CD4-positive, alpha-beta T cell treated with Interleukin-6 at 100 ng/mL for 8 hours (primary cell): ENCODE measurements at places on chromosomes 4 and X.

GRCh38 chr4:71222661-71223060 is 116.2 kb upstream of the SLC4A4 start:
- DNase-seq, result no peak

GRCh38 chrX:40893251-40893910 is 158.0 kb upstream of the MED14 start:
- DNase-seq, result no peak

- no peak for DNase-seq
Observed at GRCh38 chr4:41323706-41324105, 67.0 kb downstream of the UCHL1 start.

DNA sequence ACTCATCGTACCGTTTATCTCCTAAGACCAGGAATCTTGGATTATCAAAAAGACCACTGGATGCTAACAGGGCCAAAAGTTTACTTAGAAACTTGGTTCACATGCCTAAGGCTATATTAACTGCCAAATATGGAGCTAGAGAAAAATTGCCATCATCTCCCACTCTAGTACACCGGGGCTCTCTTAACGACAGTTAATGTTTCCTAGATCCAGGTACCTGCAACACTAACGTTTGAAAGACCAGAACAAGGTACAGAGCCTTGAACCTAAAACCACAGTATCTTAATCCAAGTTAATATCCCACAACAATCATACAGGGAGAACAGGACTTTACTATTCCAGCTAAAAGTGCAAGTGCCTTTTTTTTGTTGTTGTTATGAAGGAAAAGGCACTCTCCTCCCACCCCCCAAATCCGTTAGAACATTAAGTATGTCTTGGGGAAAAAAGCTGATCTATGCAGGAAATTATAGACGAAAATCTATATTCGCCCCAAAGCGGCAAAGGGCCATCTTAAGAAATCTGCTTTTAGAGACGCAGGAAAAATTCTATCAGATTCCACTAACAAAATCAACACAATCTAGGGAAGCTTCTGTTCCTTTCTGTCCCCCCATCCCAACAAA is 1.3 kb downstream of the G3BP2 start:
- DNase-seq, result no peak

GRCh38 chrX:84046403-84046984 is 141.5 kb downstream of the RPS6KA6 start:
- DNase-seq, result no peak

DNA sequence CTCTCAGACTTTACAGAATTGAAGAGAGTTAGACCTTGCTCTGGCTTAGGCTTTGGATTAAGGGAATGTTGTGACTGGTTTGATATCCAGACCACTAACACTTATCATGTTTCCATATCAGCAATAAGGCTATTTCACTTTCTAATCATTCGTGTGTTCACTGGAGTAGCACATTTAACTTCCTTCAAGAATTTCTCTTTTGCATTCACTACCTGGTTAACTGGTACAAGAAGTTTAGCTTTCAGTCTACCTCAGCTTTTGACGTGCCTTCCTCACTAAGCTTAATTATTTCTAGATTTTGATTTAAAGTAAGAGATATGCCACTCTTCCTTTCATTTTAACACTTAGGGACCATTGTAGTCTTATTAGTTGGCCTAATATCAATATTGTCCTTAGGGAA is 62.6 kb downstream of the CASP6 start:
- DNase-seq, result no peak

- no peak for DNase-seq
Observed at GRCh38 chr4:81694176-81694913, 222.6 kb upstream of the RASGEF1B start.

- DNase-seq, result no peak
Observed at GRCh38 chr4:39571054-39571453, 43.8 kb upstream of the UGDH start.

DNA sequence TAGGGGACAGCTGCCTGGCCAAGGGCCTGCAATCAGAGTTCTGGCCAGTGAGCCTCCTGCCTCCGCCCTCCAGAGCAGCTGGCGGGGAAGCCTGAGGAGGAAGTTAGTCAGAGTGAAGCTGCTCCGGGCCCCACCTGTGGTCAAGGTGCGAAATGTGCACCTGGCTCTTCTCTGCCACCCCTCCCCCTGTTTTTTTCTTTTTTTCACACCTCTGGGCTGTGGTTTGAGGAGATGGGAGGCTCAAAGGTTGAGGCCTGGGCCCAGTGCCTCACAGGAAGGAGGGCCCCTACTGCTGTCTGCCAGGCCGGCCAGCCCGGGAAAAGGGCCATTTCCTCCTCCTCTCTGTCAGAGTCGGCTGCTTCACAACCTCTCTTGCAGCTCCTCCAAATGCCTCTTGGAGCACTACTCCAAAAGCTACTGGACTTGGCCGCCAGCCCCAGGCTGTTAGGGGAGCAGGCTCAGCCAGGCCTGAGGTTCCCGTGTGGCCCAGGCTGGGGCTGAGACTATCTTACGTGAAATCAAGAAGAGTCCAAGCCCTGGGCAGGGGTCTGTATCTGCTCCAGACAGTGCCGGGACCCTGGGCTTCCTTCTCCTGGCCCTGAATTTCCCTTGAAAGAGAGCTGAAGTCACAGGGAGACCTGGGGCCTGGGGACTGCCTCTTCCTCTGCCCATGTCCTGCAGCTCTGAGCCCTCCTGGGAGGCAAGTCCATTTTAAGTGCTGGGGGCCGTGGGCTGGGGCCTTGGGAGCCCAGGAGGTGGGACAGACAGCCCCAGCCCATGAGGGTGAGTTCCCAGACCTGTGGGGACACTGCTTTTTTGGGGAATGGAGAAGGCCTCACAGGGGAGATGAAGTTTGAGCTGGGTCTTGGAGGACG is 4.5 kb upstream of the CXCR3 start:
- peak; percentile 81 for DNase-seq

DNA sequence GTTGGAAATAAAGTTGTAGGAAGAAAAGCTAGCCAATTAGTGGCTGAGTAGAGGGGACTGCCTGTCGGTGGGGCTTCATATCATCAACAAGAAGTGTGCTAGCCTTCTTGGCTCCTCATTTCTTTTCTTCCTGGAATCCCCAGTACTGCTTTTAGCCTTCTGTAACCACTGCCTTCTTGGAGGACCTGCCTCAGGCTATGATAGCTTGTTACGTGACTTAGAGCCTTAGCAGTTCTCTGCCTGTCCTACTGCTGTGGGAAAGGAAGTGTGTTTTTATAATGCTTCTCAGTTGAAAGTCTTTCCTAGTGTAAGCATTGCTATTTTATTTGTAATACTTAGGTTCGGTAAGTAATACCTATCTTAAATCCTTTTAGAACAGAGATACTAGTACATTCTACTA is 61.9 kb downstream of the LARP1B start:
- DNase-seq, result no peak

DNA sequence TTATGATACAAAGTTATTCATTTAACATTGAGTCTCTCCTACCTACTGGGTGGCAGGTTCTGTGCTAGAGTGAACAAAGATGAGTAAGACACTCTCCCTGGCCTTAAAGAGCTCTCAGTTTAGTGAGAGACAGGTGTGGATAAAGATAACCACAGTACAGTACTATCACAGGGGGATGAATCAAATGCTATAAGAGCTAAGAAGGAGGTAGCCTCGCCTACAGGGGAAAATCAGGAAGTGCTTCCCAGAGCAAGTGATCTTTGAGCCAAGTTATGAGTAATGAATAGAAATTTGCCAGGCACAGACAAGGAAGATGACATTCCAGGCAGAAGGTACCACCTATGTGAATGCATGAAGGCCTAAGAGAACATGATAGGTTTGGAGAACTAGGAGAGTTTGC is 3.4 kb upstream of the IGBP1 start:
- no peak for DNase-seq

DNA sequence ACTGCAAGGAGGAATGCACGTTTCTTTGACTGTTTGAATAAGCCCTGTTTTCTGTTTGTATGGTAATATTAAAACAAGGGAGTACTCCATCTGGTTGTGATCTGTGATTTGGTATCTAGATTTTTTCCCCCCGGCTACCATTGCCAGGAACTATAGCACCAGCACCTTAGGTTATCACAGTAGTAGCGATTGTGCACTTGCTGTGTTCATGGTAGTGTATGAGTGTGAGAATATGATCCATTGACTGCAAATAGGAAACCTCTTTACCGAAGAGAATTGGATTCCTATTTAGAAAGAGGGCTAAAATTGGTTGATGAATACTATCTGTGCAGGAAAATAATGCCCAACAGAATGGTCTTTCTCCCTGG is 69.9 kb downstream of the LARP7 start:
- DNase-seq, result no peak

DNA sequence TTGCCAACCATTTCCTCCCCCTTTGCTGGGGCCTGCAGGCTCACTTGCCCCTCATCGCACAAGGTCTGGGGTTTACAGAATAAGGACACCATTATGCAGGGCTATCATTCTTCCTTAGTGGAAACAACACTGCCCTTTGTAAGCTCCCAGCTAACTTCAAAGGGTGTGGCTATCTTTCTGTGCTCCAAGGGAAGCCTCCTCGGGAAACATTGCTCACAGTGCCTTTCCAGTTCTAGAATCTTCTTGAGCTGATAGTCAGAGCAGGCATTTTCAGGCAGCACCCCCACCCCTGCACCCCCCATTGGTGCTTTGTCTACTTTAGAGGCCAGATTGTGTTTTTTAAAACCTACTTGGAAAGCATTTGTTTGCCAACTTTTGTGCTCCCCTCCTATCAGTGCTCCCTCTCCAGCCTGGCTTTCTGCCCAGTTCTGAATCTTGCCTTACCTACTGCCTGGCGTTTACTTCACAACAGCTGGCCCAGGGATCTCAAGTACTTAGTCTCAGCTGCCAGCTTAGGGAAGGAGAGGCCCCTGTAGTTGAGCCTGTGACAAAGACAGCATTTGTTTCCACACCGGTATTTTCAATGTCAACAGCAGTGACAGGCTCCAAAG is 53.5 kb downstream of the PLAC1 start:
- no peak for DNase-seq

DNA sequence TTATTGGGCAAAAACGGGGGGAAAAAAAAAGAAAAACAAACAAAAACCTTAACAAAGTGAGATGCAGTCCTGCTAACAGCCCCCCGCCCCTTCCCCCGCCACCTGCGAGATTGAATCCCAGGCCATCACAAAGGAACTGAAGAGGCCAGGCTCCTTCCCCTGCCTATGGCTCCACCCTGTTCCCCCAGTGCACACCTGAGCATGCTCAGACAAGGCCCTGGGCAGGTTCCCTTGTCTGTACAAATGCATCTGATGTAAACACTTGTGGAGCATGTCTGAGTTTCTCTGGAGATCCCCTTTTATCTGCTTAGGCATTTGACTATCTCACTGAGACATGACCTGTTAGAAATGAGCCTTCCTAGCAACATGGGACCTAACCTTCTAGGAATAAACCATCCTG is 983.7 kb upstream of the PABPC4L start:
- no peak for DNase-seq

- no peak for DNase-seq
Observed at GRCh38 chrX:143615851-143616250, 20.1 kb downstream of the SLITRK4 start.

DNA sequence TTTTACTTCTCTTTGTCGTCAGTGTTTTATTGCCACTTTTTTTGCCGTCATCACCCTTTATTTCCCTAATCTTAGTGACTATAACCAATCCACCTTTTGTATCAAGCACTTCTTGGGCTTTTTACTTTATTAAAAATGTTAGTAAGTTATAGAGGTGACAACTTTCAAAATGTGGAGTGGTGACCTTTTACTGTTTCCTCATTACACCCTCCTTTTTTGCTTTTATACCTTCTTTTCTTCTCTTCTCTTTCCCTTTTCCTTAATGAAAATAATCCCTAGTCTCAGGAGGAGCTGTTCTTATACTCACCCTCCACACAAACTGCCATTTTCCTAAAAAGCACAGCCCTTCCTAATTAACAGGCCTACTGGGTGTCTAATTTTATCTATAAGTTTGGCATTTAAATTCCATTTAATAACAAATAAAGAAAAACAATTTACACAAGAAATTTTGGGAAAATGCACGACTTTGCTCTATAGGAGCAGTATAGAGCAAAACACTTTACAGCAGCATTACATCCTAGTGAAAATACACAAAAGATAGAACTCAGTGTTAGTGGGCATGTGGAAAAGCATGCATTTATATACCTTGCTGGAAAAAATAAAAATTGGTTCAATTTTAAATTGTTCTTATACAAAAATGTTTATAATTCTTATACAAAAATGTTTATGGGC is 27.3 kb downstream of the BBS12 start:
- DNase-seq, result no peak

GRCh38 chr4:93469560-93469959 is 359.0 kb upstream of the ATOH1 start:
- DNase-seq, result no peak

DNA sequence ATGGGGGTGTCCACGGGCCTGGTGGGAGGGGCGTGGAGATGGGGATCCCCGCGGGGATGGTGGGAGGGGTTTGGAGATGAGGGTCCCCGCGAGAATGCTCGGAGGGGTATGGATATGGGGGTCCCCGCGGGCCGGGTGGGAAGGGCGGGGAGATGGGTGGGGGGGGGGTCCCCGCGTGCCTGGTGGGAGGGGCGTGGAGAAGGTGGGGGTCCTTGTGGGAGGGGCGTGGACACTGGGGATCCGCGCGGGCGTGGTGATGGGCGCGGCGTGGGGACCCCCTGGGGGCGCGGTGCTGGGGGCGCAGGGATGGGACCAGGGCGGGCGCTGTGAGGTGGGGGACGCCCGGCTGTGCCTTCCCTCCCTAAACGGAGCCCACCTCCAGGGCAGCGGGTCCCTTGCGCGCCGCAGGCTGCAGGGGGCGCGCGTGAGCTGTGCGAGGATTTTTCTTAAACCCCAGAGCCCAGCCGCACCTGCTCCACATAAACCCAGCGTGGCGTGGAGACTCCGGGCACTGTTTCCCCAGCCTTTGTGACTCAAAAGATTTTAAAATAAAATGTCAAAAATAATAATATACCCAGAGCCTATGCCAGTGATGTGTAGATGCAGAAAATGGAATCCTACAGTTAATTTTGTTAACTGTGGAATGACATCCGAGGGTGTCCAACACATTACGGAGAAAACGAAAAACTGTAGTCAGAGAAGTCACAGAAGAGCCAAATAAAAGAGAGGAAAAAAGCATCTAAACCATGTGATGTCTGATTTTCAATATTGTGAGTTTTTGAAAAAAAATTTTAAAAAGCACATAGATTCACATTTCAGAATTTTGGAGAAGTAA is 1.5 kb upstream of the ASMTL start:
- peak; percentile 86 for DNase-seq

- peak; percentile 10 for DNase-seq
Observed at GRCh38 chr4:89158884-89159503, 47.7 kb downstream of the TIGD2 start.

DNA sequence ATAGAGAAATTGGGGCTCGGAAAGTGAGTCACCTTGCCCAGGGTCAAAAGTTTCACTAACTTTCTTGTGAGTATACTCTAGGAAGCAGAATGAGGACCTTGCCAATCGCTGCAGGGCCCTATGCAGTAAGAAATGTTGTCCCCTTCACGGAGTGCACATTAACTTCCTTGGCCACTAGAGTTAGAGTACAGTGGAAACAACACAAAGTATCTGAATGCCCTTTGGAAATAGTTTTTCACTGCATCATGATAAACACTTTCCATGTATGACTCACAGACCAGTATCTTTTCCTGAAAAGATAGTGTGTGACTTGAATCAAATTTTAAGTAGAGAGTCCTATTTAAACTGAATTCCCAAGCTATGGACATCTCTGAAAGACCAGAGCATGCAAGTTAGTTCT is 45.5 kb upstream of the STK26 start:
- no peak for DNase-seq

GRCh38 chr4:170278460-170278859 is 188.7 kb upstream of the AADAT start:
- no peak for DNase-seq

GRCh38 chr4:8939840-8940742 is 68.5 kb upstream of the HMX1 start:
- no peak for DNase-seq
